ENCODE measurements at places on chromosomes 16 and 17.

DNA sequence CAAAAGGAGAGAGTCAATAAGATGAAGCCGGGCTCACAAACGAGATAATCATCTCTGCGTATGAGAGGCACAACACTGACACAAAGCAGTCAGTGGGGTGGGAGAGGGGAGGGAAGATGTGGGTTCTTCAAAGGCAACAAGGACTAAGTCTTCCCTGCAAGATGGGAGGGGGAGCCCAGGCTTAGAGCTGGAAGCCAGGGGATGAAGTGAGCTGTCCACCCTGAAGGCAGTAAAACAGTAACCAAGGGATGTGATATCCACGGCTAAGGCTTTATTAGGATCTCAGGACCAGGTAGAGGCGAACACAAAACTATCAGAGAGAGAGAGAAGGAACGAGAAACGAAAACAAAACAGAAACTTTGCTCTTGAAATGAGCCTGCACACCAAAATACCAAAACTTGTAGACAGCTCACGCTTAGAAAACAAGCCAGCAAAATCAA lies 115.9 kb downstream of the DYNLRB2 start:
- no peak for DNase-seq

DNA sequence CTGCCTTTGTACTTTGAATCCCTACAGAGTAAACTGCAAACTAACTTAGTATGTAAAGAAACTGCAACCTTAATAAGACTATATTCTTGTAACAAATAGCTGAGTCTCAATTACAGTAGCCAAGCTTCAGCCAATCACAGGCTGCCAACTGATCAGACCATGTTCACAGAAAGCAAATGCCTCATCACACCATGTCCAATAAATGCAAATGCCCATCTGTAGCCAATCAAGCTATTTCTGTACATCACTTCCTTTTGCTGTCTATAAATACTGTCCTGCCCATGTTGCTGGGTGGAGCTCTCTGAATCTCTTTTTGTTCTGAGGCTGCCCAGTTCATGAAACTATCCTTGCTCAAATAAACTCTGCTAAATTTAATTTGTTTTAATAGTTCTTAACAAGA lies 531.7 kb upstream of the TOM1L1 start:
- no peak for DNase-seq

- no peak for DNase-seq
Observed at GRCh38 chr16:85127379-85127723, 15.1 kb upstream of the CIBAR2 start.

DNA sequence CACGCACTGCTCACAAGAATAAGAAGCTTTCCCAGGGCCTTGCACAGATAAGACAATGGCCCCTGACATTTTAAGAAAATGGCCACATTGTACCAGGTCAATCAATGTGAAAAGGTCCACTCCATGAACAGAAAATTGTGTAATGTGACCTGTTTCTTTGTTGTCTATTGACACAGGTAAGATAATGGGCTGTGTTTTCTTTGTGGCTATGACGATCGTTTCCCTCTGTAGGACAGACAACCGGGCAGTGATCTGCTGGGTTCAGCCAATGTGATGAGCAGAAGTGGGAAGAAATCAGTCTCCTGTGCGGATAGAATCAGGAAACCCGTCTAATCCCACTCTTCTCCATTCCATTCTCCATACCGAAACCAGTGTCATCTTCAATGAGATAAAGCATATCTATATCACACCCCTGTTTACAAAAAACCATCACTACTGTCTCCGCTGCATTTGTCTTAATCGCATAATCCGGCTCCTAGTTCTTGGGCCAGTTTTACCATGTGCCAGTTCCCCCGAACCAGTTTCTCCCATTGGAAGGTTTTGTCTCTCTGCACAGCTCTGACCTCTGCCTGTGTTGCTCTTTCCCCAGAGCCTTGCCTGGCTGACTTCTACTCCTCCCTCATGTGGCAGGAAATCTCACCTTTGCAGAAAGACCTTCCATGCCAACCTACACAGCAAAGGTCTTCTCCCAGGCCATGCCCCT lies 66.9 kb upstream of the ATF7IP2 start:
- no peak for DNase-seq

GRCh38 chr17:40316571-40317344 lies 7.8 kb downstream of the RARA start:
- DNase-seq: no peak

DNA sequence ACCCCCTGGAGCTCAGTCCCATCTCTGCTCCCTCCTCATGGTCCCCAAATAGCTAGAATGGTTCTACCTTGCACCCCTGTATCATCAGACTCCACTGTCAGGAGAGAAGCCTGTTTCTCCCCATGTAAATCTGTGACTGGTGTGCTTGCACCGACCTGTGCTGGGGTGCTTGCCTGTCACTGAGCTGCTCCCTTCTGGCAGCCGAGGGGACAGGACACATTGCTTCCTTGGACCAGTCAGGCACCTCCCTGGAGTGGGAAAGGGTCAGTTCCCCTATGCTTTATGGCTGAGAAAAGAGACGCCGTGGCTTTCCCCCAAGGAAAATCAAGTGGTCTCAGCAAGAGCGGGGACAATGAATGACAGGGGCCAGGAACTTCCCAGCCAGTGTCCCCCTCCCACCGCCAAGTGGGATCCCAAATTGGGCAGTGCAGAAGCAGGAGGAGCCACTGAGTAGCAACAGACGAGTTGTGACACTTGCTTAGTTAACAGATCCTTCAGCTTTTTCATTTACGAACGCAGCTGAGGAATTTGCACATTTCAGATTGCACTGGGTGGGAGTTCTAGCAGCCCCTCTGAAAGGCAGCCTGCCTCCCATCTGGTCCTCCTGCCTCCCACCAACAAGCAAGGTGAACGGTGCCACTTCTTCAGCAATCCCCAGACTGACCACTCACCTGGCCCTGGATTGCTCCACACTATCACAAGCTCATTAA lies 156.4 kb downstream of the KATNIP start:
- no peak for DNase-seq

- no peak for DNase-seq
Observed at GRCh38 chr17:16456742-16457316, 35.2 kb downstream of the LRRC75A start.

GRCh38 chr17:79590523-79590860 lies 20.4 kb downstream of the RBFOX3 start:
- no peak for DNase-seq

- DNase-seq: no peak
Observed at GRCh38 chr16:1361685-1362360, 10.1 kb downstream of the GNPTG start.

Measured in C1 segment of cervical spinal cord (tissue), 14 donors.